ENCODE measurements at places on chromosomes 12 and 14.
A peak's percentile ranks its signal among the peaks of the same experiment; 100 is the strongest.

DNA sequence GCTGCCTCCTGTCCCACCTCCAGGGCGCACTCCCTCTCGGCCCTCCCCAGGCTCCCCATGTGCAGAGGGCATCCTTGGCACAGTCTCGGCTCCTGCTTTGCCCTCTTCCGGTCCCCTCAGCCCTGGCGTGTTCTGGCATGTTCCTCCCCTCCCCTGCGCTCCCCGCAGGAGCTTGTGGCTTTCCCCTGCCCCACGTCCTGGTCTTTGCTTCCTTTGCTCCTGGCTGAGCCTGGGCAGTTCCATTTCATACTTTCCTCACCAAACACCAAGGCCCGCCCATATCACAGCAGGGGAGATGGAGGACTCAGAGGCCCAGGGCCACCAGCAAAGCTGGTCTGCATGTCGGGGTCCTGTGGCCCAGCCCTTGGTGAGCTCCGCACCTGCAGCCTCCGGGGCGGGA, 56.0 kb downstream of the FBRSL1 start:
- H3K4me3 ChIP-seq: no peak overlapping the region
- DNase-seq: no peak
- H3K36me3 ChIP-seq: peaks cover 24% of the 10 kb centered on the region

DNA sequence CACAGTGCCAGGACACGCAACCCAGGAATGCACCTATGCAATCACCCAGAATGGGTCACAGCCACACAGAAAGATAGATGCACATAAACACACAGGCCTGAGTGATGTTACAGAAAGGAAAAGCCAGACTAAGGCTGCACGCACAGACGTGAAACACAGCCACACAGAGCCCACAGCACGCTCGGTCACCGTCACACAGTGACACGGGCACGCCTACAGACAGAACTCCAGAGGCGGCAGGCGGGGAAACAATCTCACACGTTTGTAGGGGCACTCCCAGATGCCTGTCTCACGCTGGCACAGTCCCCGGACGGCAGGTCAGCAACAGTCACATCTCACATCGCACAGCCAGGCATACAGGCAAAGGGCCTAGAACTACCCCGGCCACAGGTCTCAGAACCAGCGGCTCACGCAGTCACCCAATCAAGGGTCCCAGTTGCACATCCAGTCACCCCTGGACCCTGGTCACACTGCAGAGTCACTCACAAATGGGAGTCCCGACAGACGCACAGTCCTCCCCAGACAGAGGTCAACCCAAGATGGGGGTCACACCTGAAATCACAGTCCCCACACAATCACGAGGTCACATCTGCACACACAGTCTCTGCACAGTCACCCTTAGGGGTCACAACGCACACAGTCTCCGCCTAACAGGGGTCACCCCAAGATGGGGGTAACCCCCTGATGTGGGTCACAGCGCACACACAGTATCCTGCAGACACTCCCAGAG, 790 bp downstream of the SSH1 start:
- H3K4me1 ChIP-seq: peaks cover 23% of the 10 kb centered on the region
- H3K27me3 ChIP-seq: no peaks in the 10 kb centered on the region
- peak overlapping the region; percentile 62 for H3K27ac ChIP-seq

- H3K4me1 ChIP-seq: no peaks in the 10 kb centered on the region
- no peaks in the 10 kb centered on the region for H3K27me3 ChIP-seq
- H3K27ac ChIP-seq: no peak overlapping the region
- no peak for DNase-seq
- no peaks in the 10 kb centered on the region for H3K36me3 ChIP-seq
These were observed 204.9 kb downstream of the ZFP36L1 start for GRCh38 chr14:68587931-68588330.

DNA sequence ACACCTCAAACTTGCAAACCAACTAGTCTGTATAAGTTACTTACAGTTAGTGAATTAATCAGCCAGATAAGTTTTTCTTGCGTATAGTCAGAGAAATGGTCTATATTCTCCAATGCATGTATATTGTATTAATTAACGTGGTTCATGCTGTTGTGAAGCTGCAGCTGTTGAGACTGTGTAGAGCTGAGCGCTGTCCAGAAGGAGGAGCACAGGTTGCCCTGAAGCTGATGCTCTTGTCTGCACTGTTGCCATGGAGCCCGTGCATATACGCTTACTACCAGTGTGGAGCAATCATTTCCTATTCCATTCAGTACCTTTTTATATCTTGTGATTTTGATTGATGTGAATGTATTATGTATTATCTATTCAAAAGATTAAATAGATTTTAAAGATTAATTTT, 74.3 kb upstream of the ARID2 start:
- DNase-seq: peak; percentile 72
- no peak overlapping the region for H3K27ac ChIP-seq
- H3K4me1 ChIP-seq: no peaks in the 10 kb centered on the region
- no peaks in the 10 kb centered on the region for H3K36me3 ChIP-seq
- H3K4me3 ChIP-seq: no peak overlapping the region

GRCh38 chr14:96285667-96286066, 29.7 kb downstream of the BDKRB1 start:
- H3K36me3 ChIP-seq: peaks cover 52% of the 10 kb centered on the region
- H3K4me1 ChIP-seq: no peaks in the 10 kb centered on the region
- no peaks in the 10 kb centered on the region for H3K27me3 ChIP-seq
- no peak for DNase-seq
- H3K27ac ChIP-seq: no peak overlapping the region

- H3K27ac ChIP-seq: no peak overlapping the region
- H3K36me3 ChIP-seq: no peaks in the 10 kb centered on the region
- no peak overlapping the region for H3K4me3 ChIP-seq
- H3K27me3 ChIP-seq: no peaks in the 10 kb centered on the region
- DNase-seq: no peak
These were observed 192.3 kb downstream of the NUAK1 start for GRCh38 chr12:105946493-105946901.

GRCh38 chr14:90426663-90427062, 29.8 kb downstream of the CALM1 start:
- H3K27me3 ChIP-seq: no peaks in the 10 kb centered on the region
- no peaks in the 10 kb centered on the region for H3K4me1 ChIP-seq
- no peaks in the 10 kb centered on the region for H3K36me3 ChIP-seq
- H3K4me3 ChIP-seq: no peak overlapping the region
- H3K27ac ChIP-seq: no peak overlapping the region

DNA sequence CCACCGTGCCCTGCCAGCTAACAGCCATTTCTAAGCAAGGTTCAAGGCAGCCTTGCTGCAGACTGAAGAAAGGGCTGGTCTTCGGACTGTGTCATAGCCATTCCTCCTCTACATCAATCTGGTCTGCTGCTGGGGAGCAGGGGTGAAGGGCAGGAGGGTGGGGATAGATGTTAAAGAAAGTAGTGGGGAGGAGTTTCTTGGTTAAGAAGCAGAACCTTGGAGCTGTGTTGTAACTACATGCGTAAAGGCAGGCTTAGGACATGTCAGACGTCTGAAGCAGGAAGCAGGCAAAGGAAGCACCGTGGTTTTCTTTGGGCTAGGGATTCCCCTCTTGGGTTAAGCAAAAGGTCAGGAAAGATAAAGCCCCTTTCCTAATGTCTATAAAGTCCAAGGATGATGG, 18.1 kb upstream of the NEK9 start:
- H3K27me3 ChIP-seq: no peaks in the 10 kb centered on the region
- H3K4me1 ChIP-seq: peaks cover 32% of the 10 kb centered on the region
- DNase-seq: no peak

GRCh38 chr12:121849665-121850064, 9.0 kb downstream of the HPD start:
- no peaks in the 10 kb centered on the region for H3K27me3 ChIP-seq
- no peaks in the 10 kb centered on the region for H3K4me1 ChIP-seq
- DNase-seq: no peak
- no peak overlapping the region for H3K4me3 ChIP-seq

- H3K27ac ChIP-seq: no peak overlapping the region
- H3K4me1 ChIP-seq: no peaks in the 10 kb centered on the region
- no peak for DNase-seq
- H3K27me3 ChIP-seq: no peaks in the 10 kb centered on the region
- H3K4me3 ChIP-seq: no peak overlapping the region
These were observed 287.0 kb upstream of the FKBP4 start for GRCh38 chr12:2507814-2508213.

DNA sequence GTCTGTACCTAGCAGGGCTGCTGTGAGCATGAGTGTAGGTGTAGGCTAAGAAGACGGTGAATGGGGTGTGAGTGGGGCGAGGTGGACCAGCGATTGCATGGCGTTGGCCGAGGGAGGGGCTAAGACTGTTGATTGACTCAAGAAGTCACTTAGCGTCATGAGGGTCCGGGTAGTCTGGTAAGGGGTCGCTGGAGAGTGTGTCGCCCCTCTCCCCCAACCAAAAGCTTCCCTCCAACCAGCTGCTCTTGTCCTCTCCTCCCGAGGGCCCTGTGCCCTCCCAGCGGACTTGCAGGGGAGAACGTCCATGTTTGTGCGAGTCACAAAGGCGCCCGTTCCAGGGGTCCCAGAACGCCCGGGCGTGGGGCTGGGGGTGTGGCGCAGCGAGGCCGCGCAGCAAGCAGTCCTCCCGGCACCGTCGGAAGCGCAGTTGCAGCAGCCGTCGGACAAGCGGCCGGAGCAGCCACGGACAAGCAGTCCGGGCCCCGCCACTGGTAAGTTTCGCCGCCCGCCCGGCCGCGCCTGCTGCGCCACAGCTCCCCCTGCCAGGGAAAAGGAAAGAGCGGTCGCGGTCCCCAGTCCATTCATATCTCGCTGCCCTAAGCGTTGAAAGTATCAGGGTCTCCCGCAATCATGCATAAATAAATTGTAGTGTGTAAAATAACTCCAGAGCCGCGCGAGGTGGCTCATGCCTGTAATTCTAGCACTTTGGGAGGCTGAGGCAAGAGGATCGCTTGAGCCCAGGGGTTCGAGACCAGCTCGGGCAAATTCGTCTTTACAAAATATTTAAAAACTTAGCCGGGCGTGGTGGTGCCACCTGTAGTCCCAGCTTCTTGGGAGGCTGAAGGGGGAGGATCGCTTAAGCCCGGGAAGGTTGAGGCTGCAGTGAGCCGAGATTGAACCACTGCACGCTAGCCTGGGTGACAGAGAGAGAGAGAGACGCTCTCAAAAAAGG, at the start of gene CCDC63:
TSS of gene CCDC63 (plus strand) at position 373 of the 952 bp plus-strand sequence. CDS start 5,968 bp downstream, outside the sequence.
- peaks cover 3% of the 10 kb centered on the region for H3K27me3 ChIP-seq
- H3K27ac ChIP-seq: no peak within 1 kb of the TSS
- H3K4me1 ChIP-seq: no peaks in the 10 kb centered on the region
- peak; percentile 15 for DNase-seq

GRCh38 chr12:110330544-110330943, 49.5 kb downstream of the ATP2A2 start:
- no peak overlapping the region for H3K4me3 ChIP-seq
- DNase-seq: no peak
- no peak overlapping the region for H3K27ac ChIP-seq
- H3K27me3 ChIP-seq: no peaks in the 10 kb centered on the region

DNA sequence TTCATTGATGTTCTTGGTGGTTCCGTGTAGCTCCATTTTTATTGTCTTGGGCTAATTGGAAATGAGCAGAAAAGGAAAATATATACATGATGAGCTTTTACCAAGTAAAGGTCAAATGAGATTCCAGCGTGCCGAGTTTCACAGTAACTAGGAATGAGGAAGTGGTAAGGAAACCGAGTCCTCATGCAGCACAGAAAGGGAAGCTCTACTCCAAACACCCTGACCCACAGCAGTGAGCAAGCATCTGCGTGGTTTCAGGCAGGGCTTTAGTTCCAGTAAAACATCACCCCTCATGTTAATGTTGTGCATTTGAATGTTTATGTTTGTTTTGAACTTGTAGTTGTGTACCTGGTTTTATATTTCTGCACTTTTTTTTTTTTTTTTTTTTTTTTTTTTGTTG, 208.0 kb downstream of the SLC41A2 start:
- H3K4me1 ChIP-seq: peaks cover 16% of the 10 kb centered on the region
- H3K36me3 ChIP-seq: no peaks in the 10 kb centered on the region
- no peak overlapping the region for H3K4me3 ChIP-seq
- DNase-seq: no peak
- no peak overlapping the region for H3K27ac ChIP-seq

GRCh38 chr14:72921396-72921795, 4.9 kb upstream of the DCAF4 start:
- H3K4me1 ChIP-seq: no peaks in the 10 kb centered on the region
- no peak overlapping the region for H3K4me3 ChIP-seq
- no peaks in the 10 kb centered on the region for H3K27me3 ChIP-seq
- no peak for DNase-seq
- H3K36me3 ChIP-seq: no peaks in the 10 kb centered on the region

DNA sequence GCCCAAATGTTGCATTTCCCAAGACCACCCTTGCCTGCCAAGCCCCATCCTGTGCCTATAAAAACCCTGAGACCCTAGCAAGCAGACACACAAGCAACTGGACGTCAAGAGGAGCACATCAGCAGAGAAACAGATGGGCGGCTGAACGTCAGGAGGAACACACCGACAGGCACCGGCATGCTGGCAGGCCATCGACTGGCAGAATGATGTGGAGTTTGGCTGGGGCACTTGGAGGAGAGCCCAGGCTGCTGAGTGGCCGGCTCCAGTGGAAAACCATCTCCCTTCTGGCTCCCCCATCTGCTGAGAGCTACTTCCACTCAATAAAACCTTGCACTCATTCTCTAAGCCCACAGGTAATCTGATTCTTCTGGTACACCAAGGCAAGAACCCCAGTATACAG, 130.1 kb downstream of the SLC41A2 start:
- no peaks in the 10 kb centered on the region for H3K27me3 ChIP-seq
- H3K36me3 ChIP-seq: no peaks in the 10 kb centered on the region
- DNase-seq: no peak
- no peak overlapping the region for H3K4me3 ChIP-seq
- H3K4me1 ChIP-seq: no peaks in the 10 kb centered on the region

Data from naive thymus-derived CD4-positive, alpha-beta T cell (primary cell).